ENCODE measurements at places on chromosomes 6 and 20.

GRCh38 chr20:3811467-3812258 is 8.7 kb upstream of the AP5S1 start:
- peak; percentile 99 for DNase-seq

GRCh38 chr20:2350606-2351005 is 30.1 kb upstream of the TGM6 start:
- DNase-seq = no peak

- DNase-seq = peak; percentile 97
Observed at GRCh38 chr6:154510144-154510905, at the start of gene CNKSR3. Gene CNKSR3, minus strand, starts transcription at chr6:154510685. Its CDS starts 571 bp downstream, at chr6:154510114.

DNA sequence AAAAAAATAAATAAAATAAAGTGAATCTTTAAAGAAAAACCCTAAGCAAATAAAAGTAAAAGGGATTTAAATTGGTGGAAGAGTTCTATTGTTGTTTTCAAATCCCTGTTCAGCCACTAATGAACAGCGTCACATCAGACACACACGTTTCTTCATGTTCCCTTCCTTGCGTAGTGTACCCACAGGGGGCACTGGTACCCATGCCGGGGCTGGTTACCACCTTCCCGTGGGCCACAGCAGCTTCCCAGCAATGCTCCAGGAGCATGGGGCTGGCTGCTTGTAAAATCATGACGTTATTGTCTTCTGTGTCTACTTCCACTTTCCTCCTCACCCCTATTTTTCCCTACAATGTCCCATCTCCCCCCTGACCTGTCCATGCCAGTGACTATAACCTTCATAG is 988.7 kb downstream of the KIF16B start:
- no peak for DNase-seq

- no peak for DNase-seq
Observed at GRCh38 chr20:986733-987355, 15.3 kb downstream of the RSPO4 start.

DNA sequence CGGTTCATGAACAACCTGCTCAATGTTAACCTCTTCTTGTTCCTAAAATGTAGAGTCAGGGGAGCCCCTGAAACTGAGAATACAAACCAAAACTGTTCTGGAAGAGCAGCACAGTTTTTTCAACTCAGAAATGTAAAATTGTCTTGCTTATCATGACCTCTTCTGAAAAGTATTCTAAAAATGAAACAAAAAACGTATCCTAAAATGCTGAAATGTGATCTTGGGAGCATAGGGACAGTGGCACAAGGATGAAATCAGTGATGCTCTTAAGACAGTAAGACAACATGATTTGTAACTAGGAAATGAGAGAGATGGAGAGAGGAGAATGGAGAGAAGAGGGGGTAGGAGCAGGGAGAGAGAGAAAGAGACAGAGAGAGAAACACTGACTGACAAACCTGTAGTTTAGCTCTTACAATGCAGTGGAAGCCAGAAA is 27.5 kb downstream of the NCOA7 start:
- DNase-seq = no peak

- no peak for DNase-seq
Observed at GRCh38 chr6:36018339-36018738, 6.1 kb downstream of the SLC26A8 start.

DNA sequence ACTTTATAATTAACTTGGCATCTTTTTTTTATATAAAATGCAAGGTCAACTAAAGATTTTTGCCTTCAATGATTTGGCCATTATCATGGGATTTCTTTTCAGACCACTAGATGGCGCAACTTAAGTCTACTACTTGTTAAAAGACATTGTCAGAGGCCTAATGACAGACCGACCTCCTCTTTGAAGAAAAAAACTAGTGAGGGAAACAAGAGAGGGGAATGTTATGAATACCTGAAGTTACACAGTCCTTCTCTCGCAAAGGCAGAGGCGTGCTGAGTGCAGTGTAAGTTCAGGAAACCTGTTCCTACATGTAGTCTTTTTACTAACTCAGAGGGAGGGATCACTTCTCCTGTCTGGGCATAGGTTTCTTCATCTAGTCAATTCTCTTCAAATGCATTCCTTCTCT is 9.3 kb downstream of the TRAPPC3L start:
- DNase-seq = peak; percentile 53

GRCh38 chr6:33921745-33922144 is 117.9 kb upstream of the MLN start:
- DNase-seq = no peak

GRCh38 chr20:12056839-12057238 is 139.1 kb downstream of the BTBD3 start:
- no peak for DNase-seq

DNA sequence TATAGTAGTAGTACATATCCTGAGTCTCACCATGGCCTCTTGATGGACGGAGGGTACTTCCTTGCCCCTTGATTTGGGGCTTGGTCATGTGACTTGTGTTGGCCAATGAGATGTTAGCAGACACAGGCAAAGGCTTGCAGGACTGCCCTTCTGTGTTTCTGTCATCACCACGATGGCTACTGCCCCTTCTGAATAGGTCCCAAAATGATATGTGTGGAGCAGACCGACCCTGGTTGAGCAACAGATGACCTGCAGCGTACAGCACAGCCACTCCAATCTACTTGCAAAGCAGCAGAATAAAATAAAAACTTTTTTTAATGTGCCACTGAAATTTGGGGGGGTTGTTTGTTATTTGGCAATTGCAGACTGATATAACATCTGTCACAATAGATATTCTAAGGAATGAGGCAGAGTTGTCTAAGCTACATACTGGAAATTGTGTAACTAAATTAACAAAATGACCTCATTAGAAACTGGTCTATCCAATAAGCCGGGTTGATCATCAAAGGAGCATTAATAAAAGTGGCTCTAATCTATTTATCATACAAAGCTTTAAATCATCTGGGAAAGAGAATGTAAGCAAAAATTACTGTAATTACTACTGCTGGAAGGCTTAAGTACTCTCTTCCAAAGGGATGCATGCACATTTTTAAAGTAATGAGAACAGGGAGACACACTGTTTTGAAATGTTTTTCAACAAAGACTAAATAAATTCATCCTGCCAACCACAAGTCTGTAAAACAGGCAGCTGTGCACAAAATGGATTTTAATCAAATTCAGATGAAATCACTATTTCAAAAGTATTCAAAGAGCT is 209.5 kb downstream of the KIF16B start:
- DNase-seq = peak; percentile 21

GRCh38 chr6:43436577-43437282 is 9.4 kb downstream of the ABCC10 start:
- peak; percentile 50 for DNase-seq

GRCh38 chr6:27986928-27987725 is 30.1 kb downstream of the OR2B6 start:
- no peak for DNase-seq

DNA sequence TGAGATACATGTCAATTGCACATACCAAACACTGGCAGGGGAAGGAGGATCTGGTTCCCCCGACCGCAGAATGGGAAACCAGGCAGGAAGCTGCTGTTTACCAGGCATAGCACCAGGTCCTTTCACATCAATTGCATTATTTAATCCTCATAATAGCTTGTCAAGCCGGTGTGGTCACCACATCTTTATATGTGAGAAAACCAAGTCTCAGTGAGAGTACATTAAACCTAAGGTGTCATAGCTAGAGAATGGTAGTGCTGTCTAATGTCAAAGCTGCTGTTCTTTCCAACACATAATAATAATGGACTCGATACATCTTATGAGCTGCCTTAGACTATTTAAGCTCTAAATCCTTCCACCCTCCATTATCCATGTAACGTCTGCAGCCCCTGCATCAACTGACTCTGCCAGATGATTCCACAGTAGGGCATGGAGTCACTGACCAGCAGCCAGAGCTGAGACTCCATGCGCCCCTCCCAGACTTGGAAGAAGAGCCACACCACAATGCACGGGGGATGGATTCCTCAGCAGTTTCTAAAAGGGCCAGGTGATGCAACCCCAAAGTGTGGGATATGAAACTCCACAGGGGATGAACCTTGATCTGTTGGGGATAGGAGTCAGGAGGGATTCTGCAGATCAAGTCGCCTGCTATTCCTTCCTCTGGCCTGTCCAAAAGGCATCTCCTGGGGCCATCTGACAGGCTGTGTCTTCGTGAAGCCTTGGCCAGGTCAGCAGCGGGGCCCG is 71.8 kb downstream of the GPR6 start:
- no peak for DNase-seq

DNA sequence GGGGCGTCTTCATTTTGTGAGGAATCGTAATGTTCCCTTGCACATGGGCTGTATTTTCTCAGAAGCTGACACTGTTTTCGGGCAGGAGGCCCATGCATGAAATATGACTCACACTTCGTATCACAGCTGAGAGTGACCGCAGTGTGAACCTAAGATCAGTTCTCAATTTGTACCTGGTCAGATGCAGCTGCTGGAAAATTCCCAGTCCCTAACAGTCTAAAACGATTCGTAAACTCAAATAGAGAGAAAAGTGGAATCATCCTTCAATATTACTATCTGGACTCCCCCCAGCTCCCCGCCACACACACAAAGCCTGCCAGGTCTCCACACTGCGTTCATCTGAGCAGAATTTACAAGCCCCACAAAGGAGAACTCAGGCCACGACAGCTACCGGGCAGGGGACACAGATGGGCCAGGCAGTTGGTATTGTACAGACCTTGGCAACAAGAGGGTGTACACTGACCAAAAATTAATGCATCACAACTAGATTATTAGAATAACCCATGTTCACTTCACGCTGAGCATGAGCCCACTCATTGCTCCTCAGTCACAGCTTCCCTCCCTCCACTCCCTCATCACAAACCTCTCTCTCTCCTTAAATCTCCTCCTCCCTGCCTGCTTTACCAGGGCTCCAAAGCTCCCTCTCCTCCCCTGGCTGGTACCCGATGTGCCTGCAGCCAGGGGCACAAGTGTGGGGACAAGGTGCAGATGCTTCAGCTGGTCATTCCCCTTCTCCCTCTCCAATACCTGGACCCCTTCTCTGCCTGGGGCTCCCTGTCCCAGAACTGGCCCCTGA is 488.4 kb downstream of the PREX1 start:
- DNase-seq = no peak

DNA sequence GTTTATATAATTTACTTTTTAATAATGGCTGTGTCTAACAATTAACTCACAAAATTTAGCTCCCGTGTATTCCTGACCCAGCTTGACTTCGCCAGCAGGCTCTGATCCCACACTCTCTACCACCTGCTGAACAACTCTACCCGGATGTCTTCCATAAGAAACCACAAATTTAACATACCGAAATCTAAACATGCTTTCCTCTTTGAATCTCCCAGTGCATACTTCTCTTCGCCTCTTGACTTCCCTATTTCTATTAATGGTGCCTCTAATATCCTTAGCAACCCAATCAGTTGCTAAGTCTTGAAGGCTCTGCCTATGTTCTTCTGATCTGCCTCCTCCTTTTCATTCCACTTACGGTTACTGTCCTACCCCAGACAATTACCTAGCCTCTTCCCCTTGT is 4.6 kb upstream of the MYB start:
- no peak for DNase-seq

- DNase-seq = no peak
Observed at GRCh38 chr6:118869350-118869749, 24.6 kb upstream of the ASF1A start.

- no peak for DNase-seq
Observed at GRCh38 chr6:107460083-107460631, 793 bp upstream of the PDSS2 start.

GRCh38 chr6:50952092-50952907 is 133.6 kb downstream of the TFAP2B start:
- no peak for DNase-seq

DNA sequence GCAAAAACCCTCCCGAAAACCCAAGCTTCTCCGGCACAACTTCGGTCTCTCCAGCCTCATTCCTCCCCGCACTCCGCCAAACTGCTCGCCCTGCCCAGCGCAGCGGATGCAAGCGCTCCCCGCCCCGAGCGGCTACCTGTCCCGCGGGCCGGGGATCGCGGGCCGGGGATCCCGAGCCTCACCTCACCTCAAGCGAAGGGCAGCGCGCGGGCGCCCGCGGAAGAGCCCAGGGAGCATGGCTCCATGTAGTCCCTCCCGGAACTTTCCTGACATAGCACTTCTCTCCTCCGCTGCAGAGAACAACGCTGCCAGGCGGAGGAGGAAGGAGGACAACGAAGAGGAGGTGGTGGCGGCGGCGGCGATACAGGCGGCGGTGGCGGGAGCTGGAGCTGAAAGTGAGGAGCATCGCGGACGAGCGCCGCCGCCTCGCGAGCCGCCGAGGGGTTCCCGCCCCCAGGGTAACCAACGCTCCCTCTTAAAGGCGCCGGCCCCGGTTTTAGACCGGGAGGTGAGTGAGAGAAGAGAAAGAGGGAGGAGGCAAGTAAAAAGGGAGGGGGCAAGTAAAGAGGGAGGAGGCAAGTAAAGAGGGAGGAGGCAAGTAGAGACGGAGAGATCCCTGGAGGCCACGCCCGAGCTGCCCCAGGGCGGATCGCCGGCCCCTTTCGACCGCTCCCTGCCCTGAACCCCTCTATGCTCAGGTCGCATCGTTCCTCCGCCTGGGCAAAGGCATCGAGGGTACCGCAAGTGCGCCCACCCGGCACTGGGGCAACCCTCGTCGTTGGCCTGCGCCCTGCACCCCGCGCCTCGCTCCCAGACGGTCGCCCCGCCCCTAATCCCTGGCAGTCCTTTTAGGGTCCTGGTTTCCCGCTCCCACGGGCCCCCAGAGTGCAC is at the start of gene GPR63:
Gene GPR63, minus strand, starts transcription at position 397 of the 891 bp plus-strand sequence. CDS start 37,746 bp downstream, outside the sequence.
- peak; percentile 56 for DNase-seq

GRCh38 chr20:37190354-37191112 is 11.2 kb upstream of the MROH8 start:
- DNase-seq = no peak

DNA sequence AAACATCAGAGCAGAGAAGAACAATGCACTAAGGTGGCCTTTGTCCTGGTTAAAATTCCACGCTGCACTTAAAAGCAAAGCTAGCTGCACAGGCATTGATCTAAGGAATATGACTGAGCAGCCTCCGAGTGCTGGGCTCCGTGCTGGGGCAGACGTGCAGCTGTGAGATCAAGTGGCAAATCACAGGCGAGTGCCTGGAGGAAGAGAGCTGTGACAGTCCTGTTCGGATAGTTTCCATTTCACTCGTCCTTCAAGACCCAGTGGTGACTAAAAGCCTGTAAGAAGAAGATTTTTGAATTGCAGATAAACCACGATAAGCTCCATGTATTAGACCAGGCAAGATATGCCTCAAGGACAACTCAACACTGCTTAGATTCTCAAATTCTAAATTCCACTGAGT is 247.9 kb downstream of the ANKRD60 start:
- no peak for DNase-seq
